ENCODE measurements at places on chromosomes 5 and 9. TPM values are rescaled to one million over a fixed set of nuclear protein-coding genes. Genes with fewer than 3 reads are reported as not detected.

The SHLD3 gene
- 2.3 TPM for polyA plus RNA-seq

The ARL14EPL gene
- polyA plus RNA-seq: not detected

- no peak for DNase-seq
These were observed 260.0 kb downstream of the AUH start for GRCh38 chr9:91101611-91102168.

DNA sequence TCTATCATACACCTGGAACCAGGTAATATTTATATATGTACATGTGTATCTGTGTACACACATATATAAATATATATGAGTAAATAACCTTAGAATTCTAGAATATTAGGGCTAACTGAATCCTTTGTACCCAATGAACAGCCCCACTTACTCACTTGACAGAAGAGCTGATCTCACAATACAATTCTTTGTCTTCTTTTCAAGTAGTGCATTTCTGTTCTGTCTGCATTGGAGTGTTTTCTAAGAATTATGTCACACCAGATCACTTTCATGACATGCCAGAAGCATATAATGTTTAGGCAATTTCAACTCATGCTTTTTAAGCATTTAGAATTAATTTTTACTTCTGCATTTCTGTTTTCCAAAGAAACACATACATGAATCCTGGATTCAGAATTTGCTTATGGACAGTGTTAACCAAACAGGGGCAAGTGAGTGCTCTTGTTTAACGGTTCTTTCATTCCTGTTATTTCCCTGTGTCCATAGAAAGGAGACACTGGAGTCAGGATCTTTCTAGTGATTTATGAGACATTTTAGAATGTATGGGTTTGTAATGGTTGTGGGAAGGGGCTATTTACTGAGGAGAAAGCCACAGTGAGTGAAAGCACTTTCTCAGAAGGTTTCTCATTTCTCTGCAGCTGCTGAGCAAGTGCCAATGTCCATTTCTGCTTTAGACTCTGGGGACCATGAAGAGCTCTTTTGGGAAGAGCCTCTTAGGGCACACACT lies 123.2 kb downstream of the RMI1 start:
- no peak for DNase-seq
